Caudate nucleus (tissue), 63 donors: ENCODE measurements at places on chromosomes 6 and 20.

DNA sequence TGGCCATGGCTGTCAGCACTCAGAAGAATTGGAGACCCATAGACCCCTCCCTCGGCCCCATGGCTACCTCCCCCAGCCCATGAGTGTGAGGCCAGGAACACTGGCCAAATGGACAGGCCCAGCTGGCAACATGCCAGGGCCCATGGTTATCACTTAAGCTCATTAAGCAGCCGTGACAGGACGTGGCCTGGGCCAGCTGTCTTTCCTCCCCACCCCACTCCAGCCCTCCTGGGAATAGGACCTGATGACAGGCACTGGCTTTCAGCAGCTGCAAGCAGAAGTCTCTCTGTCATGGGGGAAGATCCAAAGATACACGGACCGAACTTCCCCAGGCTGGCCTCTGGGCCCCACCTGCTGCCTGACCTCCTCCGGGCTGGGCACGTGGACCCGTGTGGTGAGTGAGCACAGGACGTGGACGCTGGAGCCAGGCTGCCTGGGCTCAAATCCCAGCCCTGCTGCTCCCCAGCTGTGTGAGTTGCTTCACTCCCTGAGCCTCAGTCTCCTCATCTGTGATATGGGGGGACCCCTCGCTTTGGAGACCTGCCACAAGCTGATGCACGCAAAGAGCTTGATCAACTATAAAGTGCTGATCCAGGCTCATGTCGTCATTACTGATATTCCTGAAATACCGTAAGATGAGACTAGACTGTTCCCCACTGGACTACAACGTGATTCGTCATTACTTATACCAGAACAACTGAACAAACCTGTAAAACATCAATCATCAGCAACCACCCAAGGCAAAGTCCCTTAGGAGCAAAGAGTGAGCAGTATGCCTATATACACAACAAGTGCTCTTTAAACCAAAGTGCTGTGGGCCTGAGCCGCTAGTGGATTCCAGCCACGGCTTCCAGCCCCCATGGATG, 22.0 kb upstream of the VSTM2L start:
- DNase-seq: no peak

GRCh38 chr20:39941245-39941644, 747.8 kb downstream of the MAFB start:
- DNase-seq: no peak

- no peak for DNase-seq
Observed at GRCh38 chr20:43492101-43492500, 15.4 kb upstream of the L3MBTL1 start.

- DNase-seq: no peak
Observed at GRCh38 chr6:52059821-52060220, 27.6 kb downstream of the PKHD1 start.

GRCh38 chr6:142810952-142811514, 133.9 kb downstream of the HIVEP2 start:
- no peak for DNase-seq

GRCh38 chr6:41191569-41191968, 9.4 kb downstream of the TREML2 start:
- DNase-seq: no peak

GRCh38 chr6:113723182-113723581, 134.0 kb upstream of the MARCKS start:
- DNase-seq: no peak

DNA sequence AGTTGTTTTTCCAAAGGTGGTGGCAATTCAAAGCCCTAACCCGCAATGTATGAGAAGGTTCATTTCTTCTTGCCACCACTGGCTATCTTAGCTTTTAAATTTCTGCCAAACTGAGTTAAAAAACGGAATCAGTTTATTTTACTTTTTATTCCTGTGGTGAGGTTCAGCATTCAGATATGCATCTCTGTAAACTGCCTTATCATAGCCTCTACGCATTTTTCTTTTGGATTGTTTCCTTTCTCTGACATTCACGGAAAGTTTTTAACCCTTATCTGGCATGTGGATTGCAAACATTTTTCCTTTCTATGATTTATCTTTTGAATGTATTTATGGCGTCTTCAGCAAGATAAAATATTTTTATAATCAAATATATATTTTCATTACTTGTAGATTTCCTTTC, 37.7 kb downstream of the AK9 start:
- DNase-seq: no peak

GRCh38 chr6:151850479-151851003, 43.1 kb downstream of the ESR1 start:
- no peak for DNase-seq
